ENCODE measurements at places on chromosomes 5 and 9.

GRCh38 chr5:110840347-110840960 lies 101.6 kb downstream of the SLC25A46 start:
- no peak for DNase-seq

- no peak for DNase-seq
These were observed 26.3 kb downstream of the SPZ1 start for GRCh38 chr5:80346055-80346454.

DNA sequence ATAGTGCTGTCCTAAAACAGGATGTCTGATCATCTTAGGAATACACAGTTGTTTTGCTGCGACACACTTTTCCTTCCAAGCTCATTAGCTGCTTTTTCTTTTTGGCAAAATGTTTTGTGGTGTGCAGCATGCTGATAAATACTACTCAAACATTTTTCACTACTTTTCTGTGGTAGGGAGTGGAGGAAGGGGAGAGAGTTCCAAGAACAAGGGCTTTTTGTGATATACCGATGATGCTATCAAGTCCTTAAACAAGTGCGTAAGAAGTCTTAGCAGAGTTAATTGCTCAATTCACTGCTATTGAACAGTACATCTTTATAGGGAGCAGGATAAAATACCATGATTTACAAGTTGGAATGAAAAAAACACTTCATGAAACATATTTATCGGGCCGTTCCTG lies 23.6 kb upstream of the TEK start:
- no peak for DNase-seq

- DNase-seq, result no peak
These were observed 49.2 kb upstream of the NEK6 start for GRCh38 chr9:124208571-124208970.

DNA sequence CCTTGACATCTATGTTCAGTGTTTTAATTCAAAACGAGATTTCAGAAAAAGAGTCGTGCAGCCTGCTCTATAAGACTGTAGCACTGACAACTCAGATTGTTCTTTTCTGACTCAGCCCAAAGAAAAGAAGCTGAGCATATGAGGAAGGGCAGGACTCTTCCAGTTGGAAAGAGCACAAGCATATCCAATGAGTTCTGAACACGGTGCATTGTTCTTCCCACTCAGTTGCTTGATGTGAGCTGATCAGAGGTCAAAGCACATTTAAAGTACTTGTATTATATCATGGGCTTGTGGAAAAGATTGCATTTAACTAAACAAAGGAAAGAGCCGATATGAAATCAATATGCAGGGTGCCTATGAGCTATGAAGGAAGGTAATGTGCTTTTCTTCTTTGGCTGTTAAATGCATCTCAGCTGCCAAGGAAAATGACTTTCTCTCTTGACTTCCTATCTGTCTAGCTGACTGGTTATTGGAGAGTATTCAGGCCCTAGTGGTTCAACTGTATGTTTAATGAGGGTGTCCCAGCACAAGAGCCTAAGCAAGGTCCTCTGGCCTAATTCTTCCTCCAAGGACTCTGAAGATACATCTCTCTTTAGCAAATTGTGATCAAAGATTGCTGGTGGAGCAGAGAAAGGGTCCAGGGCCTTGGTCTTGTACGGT lies 226.6 kb upstream of the PPP1R2B start:
- no peak for DNase-seq

DNA sequence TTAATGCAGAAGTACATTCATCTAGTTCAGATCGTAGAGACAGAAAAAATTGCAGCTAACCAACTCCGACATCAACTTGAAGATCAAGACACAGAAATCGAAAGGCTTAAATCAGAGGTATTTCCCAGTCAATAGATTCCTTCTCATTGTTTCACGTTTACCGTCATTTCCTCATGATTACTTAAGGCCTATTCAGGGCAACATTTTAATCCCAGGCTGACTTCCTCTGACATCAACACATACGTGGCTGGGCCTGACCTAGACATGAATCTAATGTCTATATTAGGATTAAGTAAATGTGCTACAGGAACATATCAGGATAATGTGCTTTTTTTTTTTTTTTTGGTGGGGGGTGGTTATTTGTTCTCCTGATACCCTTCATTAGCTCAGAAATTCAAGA lies 107.9 kb downstream of the RASGRF2 start:
- DNase-seq, result no peak

DNA sequence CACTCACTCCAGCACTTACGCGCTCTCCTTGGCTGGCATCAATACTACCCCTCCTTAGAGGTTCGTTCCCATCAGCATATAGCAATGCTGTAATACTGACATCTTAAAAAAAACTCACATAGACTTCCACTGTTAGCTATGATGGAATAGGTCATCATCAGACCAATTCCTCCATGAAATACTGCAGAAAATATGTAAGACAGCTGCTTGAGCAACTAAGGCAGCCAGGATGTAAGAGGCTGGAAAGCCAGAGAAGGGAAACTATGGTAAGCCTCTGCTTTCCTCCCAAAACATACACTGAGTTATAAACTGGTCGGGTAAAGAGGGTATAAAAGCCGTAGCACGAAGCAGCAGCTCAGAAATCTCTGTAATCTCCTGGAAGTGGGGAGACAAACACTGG lies 33.5 kb downstream of the AUH start:
- no peak for DNase-seq

- DNase-seq, result no peak
These were observed 91.1 kb downstream of the CEMIP2 start for GRCh38 chr9:71677209-71677608.

DNA sequence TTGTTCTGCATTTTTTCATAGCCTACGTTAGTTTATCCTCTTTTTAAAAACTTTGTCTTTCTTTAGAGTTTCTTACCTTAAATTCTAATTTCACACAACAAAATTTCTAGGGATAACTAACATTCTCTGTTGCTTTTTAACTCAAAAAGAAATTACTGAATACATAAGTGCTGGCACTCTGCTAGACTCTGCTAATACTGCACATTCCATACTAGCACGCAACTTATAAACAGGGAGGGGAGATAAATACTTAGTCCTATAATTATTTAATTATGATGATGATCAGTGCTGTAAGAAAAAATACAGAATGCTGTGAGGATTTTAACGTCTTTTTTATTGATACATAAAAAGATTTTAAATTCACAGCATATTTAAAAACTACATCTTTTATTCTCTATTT lies 25.1 kb downstream of the RNF145 start:
- DNase-seq, result no peak

DNA sequence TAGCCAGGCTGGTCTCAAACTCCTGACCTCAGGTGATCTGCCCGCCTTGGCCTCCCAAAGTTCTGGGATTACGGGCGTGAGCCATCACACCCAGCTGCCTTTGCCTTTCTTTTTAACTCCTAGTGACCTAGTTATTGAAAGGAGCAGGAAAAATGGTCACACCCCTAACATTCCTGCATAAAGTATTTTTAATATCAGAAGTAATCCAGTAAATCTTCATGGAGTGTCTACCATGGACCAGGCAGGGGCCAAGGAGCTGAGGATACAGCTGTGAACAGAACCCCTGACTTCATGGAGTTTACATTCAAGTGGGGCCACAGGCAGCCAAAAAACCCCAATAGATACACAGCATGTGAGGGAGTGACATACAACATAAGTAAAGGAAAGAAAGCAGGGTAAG lies 18.3 kb upstream of the F2RL1 start:
- no peak for DNase-seq

GRCh38 chr5:150075233-150075632 lies 11.1 kb downstream of the CSF1R start:
- no peak for DNase-seq

GRCh38 chr9:136880651-136881050 lies 5.7 kb upstream of the TRAF2 start:
- DNase-seq, result no peak

- DNase-seq, result no peak
These were observed 54.4 kb upstream of the PIK3R1 start for GRCh38 chr5:68161156-68161555.

GRCh38 chr5:127492854-127493738 lies 24.3 kb upstream of the PRRC1 start:
- DNase-seq, result peak; percentile 41

DNA sequence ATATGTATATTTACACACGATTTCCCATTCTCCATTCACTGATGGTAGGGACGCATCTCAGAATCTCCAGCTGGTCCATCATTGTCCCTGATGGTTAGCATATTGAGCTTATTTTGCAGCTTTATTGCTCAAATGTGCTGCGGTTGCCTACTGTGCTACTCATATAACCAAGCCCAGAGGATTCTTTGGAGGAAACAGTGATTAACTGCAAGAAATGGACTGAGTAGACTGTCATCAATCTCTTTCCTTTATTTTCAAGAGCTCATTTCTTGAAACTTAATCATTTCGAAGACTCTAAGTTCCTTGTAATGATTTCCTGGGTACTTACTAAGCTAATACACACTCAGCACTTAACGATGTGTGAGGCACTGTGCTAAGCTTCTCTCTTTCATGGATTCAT lies 119.0 kb downstream of the MAT2B start:
- no peak for DNase-seq

DNA sequence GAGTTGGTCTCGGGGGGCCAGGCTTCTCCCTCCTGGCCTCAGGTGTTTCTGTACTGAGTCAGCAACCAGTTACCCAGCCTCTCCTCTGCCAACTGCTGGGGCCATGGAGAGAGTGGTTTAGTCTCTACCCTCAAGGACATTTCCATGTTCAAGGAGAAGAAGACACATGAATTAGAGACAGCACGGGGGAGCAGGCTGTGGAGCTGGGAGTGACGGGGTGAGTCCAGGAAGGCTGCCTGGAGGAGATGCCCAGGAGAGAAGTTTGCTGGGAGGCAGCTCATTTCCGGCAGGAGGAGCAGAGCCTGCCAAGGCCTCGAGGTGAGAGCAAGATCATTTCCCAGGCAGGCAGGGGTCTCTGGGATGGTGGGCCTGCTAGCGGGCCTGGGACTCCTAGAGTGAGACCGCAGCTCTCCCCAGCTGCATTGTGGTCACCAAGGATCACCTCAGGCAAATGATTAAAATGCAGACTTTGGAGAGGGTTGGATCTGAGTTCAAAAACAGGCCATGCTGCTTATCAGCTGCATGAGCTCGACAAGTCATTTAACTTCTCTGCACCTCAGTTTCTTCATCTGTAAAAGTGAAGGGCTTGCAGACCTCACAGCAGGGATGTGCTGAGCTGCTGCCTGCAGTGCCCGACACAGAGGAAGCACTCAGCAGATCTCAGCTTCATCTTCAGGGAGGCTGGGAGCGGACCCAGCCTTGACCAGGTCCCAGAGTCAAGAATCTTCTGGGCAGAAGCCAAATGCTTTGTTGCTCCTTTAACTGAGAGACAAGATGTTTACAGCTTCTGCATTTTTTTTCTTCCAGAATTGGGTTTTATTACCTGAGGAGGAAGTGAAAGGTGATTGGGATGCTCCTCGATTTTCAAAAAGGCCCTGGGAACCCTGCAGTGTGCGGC lies 35.2 kb downstream of the NEK6 start:
- DNase-seq, result no peak

GRCh38 chr5:6732634-6733410 lies 19.6 kb downstream of the TENT4A start:
- DNase-seq, result no peak

DNA sequence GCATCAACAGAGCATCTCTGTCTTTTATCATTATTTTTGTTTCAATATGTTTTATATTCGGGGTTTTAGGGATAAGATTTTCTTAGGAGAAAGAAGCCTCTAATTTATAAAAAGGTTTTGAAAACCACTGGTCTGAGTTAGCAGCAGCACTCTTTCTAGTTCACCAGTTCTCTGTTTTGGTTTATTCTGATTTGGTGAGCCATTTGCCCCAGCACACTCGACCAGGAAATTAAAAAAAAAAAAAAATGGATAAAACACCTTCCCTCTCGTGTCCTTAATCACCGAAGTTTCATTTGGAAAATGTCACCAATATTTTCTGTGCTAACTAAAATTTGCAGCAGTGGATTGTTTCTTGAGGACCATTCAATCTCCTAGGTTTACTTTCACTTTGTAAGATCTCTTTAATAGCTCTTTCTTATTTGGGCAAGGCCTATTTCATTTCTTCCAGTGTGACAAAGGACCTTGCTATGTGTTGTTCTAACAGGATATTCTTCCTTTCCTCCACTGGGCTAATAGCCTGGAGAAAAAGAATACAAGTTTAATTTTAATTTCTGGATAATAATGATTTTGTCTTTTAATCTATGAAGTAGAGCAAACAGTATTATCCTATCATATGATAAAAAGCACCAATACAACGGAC lies 57.8 kb upstream of the ANXA1 start:
- no peak for DNase-seq

DNA sequence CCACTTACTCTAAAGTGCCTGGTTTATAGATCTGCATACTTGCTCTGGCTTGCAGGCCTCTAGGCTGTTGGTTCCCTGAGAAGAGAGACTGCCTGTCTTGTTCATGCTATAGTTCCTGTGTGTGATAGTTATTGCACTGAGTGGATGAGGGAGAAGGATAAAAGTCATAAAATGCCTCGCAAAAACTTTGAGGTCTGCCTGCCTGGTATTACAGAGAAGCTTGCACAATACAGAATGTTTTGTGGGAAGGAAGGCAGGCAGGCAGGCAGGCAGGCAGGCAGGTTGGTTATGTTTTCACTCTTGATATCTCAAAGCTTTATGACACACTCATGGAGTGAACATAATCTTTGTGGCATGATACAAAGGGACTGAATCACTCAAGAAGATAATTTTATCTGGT lies 287.1 kb downstream of the SLIT3 start:
- DNase-seq, result no peak

GRCh38 chr9:72978744-72979143 lies 25.9 kb upstream of the ALDH1A1 start:
- no peak for DNase-seq

GRCh38 chr9:124308606-124309491 lies 51.1 kb downstream of the NEK6 start:
- no peak for DNase-seq

DNA sequence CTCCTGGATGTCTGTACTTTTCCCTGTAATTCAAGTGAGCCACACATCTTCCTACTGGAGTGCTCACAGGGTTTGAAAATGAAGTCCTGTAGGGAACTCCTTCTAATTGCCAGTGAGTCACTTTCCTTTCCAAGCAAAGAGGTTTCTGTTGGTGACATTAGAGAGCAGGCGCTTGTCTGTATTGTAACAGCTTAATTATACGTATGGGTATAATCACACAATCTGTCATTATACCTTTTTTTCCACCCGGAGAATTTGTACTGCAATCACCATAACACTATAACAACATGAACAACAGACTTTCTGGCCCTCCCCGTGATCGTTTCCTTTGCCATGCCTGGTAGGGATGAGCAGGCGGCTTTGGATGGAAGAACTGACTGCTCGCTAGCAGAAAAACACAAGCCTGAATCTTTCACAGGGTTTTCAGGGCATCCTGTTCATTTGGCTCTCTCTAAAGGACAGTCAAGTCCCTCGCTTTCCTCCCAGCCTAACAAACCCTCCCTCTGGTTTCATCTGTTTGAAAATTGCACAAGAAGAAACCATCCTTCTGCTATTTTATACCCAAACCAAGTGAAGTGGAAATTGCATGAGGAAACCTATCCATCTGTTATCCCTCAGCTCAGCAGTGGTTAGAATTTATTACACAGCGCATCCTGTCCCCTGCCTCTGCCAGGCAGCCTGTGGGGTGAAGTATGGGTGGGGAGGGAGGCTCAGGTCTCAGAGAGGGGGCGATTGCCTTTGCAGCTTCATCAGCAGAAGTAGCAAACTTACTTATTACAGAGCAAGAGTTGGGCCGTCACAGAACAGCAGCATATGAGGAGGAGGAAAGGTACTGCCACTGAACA lies 307.0 kb upstream of the TLE4 start:
- no peak for DNase-seq

- no peak for DNase-seq
These were observed 71.6 kb upstream of the GALNT10 start for GRCh38 chr5:154118893-154119336.

GRCh38 chr5:115392611-115393010 lies 96.2 kb upstream of the CCDC112 start:
- DNase-seq, result no peak
